Nasal cavity respiratory epithelium epithelial cell of viscerocranial mucosa (primary cell): ENCODE measurements at places on chromosomes 1 and 21. TPM values are rescaled to one million over a fixed set of nuclear protein-coding genes. Genes with fewer than 3 reads are reported as not detected.

The KRTAP11-1 gene
- total RNA-seq, result not detected in 2 replicates

The PRELP gene
- not detected in 2 replicates for total RNA-seq

The ZBTB8B gene
- not detected in 2 replicates for total RNA-seq

The CBR1 gene
- 69.7 and 142 TPM in 2 replicates for total RNA-seq

The CDK18 gene
- 1.0 and 19.7 TPM in 2 replicates for total RNA-seq

The OR10Z1 gene
- not detected in 2 replicates for total RNA-seq

The LCE1E gene
- total RNA-seq, result not detected in 2 replicates

The CR1L gene
- not detected in 2 replicates for total RNA-seq

The TPTE gene
- total RNA-seq, result not detected in 2 replicates

The PROX1 gene
- 0.14 and 0.34 TPM in 2 replicates for total RNA-seq

The WNT9A gene
- total RNA-seq, result 1.0 and 3.1 TPM in 2 replicates

The MPZL1 gene
- total RNA-seq, result 78.6 and 134 TPM in 2 replicates

The WDR64 gene
- total RNA-seq, result not detected in 2 replicates

The ASTN1 gene
- under 0.01 TPM in 2 replicates for total RNA-seq

The HIVEP3 gene
- under 0.01 and 1.2 TPM in 2 replicates for total RNA-seq

The LCE3A gene
- not detected in 2 replicates for total RNA-seq

The UBL4B gene
- total RNA-seq, result not detected in 2 replicates

The SCAF4 gene
- 4.1 and 13.0 TPM in 2 replicates for total RNA-seq

The GJA4 gene
- not detected in 2 replicates for total RNA-seq

The ZNF326 gene
- 3.4 and 11.2 TPM in 2 replicates for total RNA-seq

The ST6GALNAC5 gene
- 3.0 and 10.3 TPM in 2 replicates for total RNA-seq

The SMPDL3B gene
- total RNA-seq, result 4.3 and 5.8 TPM in 2 replicates

The OR2C3 gene
- not detected in 2 replicates for total RNA-seq

The HMGN1 gene
- total RNA-seq, result 243 and 328 TPM in 2 replicates

The IL19 gene
- total RNA-seq, result not detected in 2 replicates

The NUDT4B gene
- total RNA-seq, result 13.5 and 17.8 TPM in 2 replicates

The RIIAD1 gene
- total RNA-seq, result not detected in 2 replicates

The KLF17 gene
- not detected in 2 replicates for total RNA-seq

The SLC9C2 gene
- total RNA-seq, result under 0.01 TPM in 1 of 2 replicates, not detected in the other

The GJB3 gene
- total RNA-seq, result 113 and 120 TPM in 2 replicates

The HOOK1 gene
- 16.9 and 19.8 TPM in 2 replicates for total RNA-seq

The HSD3B1 gene
- total RNA-seq, result not detected in 2 replicates

The ATP6V1G3 gene
- total RNA-seq, result not detected in 2 replicates

The LIN28A gene
- total RNA-seq, result not detected in 2 replicates

The C1orf115 gene
- total RNA-seq, result 1.4 and 4.6 TPM in 2 replicates

The F13B gene
- total RNA-seq, result not detected in 2 replicates

The CD1D gene
- total RNA-seq, result 1.00 and 5.5 TPM in 2 replicates

The FRRS1 gene
- total RNA-seq, result 23.9 and 36.6 TPM in 2 replicates

The PPFIA4 gene
- total RNA-seq, result 0.34 and 3.1 TPM in 2 replicates

The FAM72C gene
- total RNA-seq, result not detected in 2 replicates

The TMEM52 gene
- 1.4 and 2.9 TPM in 2 replicates for total RNA-seq

The CCDC181 gene
- under 0.01 and 0.14 TPM in 2 replicates for total RNA-seq

The NID1 gene
- 0.34 and 3.1 TPM in 2 replicates for total RNA-seq

The CNST gene
- total RNA-seq, result 18.1 and 19.8 TPM in 2 replicates

The LELP1 gene
- not detected in 2 replicates for total RNA-seq

The RAB3B gene
- 1.3 and 2.1 TPM in 2 replicates for total RNA-seq

The LRRC39 gene
- under 0.01 and 0.43 TPM in 2 replicates for total RNA-seq

The OR2L8 gene
- not detected in 2 replicates for total RNA-seq

The ZMYND12 gene
- total RNA-seq, result 0.68 and 1.00 TPM in 2 replicates

The SLC5A9 gene
- total RNA-seq, result 0.07 TPM in 1 of 2 replicates, not detected in the other

The SPATA45 gene
- total RNA-seq, result not detected in 2 replicates

The RGS13 gene
- not detected in 2 replicates for total RNA-seq

The LCK gene
- under 0.01 TPM in 1 of 2 replicates, not detected in the other for total RNA-seq

The AK5 gene
- total RNA-seq, result not detected in 2 replicates

The BSND gene
- total RNA-seq, result under 0.01 TPM in 2 replicates

The EXO5 gene
- total RNA-seq, result 4.8 and 8.0 TPM in 2 replicates
